Amniotic epithelial cell (primary cell): ENCODE measurements at places on chromosomes 16 and 17.

- DNase-seq = no peak
These were observed 34.4 kb downstream of the ZCCHC14 start for GRCh38 chr16:87458424-87458915.

- DNase-seq = peak; percentile 13
These were observed 5.1 kb downstream of the UBN1 start for GRCh38 chr16:4852221-4852872.

GRCh38 chr17:48047113-48047740 lies 932 bp upstream of the NFE2L1 start:
- DNase-seq = no peak

- no peak for DNase-seq
These were observed 59.9 kb downstream of the WNT3 start for GRCh38 chr17:46758614-46759013.

GRCh38 chr16:27721531-27722181 lies 171.7 kb downstream of the KATNIP start:
- peak; percentile 70 for DNase-seq

- peak; percentile 68 for DNase-seq
These were observed 35.4 kb downstream of the SPAG9 start for GRCh38 chr17:51085150-51085805.

- DNase-seq = no peak
These were observed 18.8 kb downstream of the CLUAP1 start for GRCh38 chr16:3519581-3519980.

GRCh38 chr16:88931373-88931900 lies 45.6 kb downstream of the CBFA2T3 start:
- no peak for DNase-seq

DNA sequence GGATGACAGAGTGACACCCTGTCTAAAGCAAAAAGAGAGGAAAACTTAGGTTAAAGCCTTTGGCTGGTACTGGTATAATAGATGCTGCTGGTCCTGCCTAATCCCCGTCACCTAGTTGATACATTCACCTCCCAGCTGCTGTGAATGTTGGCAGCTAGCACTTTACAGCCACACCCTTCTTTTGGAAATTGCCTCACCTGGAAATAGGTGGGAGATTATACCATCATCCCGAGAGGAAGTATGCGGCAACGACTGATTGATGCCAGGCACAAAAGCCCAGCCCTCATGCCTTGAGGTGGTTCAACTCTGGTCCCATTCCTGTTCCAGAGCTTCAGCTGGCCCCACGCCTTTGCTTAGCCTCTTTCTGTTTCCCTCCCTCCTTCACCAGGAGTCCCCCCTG lies 53.2 kb upstream of the SIAH1 start:
- no peak for DNase-seq

DNA sequence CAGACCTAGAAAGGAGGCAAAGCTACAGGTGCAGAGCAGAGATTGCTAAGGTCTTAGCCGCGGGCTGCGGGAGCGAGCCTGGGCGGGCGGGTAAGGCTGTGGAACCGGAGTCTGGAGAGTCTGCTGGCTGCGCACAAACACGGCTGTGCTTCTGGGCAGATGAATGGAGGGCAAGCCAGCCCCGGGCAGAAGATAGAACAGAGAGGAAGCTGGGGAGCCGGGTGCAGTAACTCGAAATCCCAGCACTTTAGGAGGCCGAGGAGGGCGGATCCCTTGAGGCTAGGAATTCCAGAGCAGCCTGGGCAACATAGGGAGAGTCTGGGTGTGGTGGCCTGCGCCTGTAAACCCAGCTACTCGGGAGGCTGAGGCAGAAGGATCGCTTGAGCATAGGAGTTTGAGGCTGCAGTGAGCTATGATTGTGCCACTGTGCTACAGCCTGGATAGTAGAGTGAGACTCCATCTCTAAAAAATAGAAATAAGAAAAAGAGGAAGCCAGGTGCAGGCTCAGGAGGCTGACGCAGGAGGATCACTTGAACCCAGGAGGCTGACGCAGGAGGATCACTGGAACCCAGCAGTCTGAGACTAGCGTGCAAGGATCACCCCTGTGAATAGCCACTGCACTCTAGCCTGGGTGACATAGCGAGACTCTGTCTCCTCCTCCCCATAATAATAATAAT lies 56.3 kb downstream of the PITPNC1 start:
- no peak for DNase-seq

GRCh38 chr17:3977387-3977786 lies 13.2 kb upstream of the ATP2A3 start:
- no peak for DNase-seq

GRCh38 chr16:10181196-10182162 lies 749 bp downstream of the GRIN2A start:
- DNase-seq = peak; percentile 10
